Forelimb muscle (tissue), 1 donor: ENCODE measurements at places on chromosomes 2 and 18. TPM values are rescaled to one million over a fixed set of nuclear protein-coding genes. Genes with fewer than 3 reads are reported as not detected.

DNA sequence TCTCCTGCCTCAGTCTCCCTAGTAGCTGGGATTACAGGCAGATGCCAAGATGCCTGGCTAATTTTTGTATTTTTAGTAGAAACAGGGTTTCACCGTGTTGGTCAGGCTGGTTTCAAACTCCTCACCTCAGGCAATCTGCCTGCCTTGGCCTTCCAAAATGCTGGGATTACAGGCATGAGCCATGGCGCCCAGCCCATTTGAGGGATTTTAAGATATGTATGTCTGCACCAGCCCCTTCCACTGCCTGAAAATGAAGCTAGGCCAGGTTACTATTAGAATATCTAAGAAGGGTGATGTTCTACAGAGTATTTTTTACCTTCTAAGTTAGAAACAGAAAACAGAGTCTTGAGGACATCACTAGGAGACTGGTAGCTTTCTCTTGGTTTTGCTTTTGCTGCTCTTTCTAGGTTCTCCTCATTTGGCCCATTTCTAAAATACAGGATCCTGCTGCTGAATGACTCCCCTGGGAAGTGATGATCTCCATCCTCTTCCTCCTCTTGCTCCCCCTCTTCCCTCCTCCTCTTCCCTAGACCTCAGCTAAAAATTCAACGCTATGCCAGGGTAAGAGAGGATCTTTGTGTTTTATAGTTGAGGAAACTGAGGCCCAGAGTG, 118.5 kb downstream of the MYCN start:
- no peak for DNase-seq

GRCh38 chr2:159030674-159031380, 62.4 kb downstream of the TANC1 start:
- DNase-seq: no peak

The MPHOSPH10 gene
- 29.2 TPM for polyA plus RNA-seq

DNA sequence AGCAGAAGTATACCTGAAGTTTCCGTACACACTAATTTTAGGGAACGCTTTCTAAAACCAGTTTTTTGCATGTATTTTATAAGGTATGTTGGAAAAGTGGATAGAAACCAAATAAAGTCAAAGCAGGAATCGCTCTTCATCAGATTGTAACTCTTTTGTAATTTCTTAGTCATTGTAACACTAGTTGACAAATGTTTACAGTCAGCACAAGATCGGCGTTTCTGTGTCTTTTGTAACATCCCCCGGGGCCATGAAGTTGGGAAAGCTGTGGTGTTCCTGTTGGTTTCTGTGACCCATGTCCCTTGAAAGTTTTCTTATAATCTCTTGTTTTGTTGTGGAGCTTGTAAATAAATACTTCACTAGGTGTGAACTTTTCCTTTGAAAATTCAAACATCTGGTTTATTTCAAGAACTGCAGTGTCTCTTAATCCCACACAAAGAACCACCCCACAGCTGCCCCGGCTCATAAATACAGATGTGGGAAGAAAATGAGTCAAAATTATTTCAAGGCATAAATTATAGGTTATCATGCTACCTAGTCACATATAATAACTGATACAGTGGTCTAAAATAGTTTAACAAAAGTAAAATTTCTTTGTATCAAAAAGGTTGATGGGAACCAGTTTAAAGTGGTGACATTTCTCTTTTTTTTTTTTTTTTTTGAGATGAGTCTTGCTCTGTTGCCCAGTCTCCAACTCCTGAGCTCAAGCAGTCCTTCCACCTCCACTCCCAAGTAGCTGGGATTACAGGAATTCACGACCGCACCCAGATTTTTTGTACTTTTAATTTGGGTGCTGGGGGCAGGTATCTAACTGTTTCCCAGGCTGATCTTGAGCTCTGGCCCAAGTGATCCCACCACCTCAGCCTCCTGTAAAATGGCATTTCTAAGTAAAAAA, 751 bp upstream of the NMI start:
- peak; percentile 46 for DNase-seq

DNA sequence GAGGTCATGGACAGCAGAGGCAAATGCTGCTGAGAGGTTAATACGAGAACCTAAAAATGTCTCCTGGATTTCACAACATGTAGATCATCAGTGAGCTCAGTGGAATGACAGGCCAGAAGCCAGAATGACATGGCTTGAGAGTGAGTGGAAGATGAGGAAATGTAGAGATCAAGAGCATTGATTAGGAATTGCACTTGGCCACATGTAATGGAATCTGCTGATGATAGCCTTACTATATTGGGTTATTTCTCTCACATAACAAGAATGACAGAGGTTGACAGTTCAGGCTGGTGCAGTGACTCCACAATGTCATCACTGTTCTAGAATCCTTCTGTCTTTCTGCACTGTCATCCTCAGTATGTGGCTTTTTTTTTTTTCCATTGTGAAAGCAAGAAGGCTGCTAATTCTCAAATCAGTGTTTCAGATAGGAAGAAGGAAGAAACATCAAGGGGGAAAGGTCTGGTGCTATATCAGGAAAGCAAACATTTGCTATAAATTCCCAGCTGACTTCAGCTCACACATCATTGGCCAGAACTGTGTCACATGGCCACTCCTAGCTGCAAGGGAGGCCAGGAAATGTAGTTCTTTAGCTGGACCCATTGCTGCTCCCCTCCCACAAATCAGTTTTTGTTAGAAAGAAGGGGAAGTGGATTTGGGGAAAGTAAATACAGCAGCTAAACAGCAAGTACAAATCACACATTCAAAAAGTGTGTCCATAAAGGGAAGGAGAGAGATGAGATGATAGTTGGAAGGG, 127.2 kb downstream of the FAM161A start:
- no peak for DNase-seq
